ENCODE measurements at places on chromosomes 13 and 19.

DNA sequence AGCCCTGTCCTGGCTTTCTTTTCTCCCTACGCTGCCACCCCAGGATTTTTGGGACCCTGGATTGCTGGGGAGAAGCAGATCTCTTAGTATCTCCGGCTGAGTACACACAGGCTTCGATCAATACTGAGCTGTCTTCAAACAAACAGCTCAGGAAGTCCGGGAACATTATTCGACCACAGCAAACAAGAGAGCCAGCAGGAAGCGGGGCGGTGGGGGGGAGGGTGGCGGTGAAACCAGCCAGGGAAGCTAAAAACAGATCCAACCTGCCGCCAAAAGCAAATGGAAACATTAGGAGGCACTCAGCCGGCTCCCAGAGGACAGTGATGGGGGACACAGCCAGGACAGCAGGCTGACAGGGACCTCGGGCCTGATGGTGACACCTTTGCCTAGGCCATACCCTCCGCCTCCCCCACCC is 12.2 kb upstream of the BCAM start:
- no peak for DNase-seq

DNA sequence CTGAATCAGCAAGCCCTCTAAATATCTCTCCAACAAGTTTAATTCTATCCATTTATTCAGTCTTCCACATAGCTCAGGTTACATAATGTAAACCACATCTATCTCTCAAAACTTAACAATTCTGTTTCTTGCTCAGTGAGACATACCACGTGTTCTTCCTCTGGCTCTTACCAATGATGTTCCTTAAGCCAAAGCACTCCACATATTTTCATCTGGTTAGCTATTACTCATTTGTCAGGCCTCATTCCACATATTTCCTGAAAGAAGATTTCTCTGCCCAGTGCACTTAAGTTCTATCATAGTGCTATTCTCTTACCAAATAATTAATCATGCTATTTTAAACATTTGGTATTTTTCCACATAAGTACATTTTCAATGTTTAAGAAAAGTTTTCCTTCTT is 403.3 kb upstream of the ATXN8OS start:
- no peak for DNase-seq

DNA sequence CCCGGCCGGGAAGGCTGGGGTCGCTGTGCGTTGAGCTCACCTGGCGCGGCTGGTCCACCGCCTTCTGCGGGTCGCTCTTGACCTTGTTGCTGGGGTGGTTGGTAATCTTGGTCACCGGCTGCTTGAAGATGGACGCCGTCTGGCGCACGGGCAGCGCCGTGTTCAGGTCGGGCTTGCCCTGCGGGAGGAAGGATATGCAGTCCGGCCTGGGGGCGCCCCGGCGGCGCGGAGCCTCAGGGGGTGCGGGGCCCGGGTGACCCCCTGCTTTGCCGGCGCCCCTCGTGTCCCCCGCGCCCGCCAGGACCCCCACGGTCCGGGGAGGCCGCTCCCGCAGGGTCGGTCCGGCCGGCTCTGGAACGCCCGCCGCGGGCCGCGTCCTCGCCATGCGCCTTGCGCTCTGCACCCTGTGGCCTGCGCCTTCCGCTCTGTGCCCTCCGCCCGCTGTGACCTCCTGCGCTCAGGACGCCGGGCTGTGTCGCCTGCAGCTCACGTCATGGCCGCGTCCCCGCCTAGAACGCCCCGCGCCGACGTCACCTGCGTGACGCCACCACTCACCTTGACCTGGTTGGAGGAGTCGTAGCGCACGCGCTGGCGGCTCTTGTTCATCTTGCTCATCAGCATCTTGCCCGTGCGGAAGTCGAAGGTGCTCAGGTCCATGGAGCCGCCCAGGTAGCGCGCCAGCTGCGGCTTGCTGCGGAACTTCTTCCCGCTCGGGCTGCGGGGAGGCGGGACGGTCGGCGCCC is 8.0 kb downstream of the MBD3 start:
- DNase-seq = no peak

- DNase-seq = no peak
Observed at GRCh38 chr13:110475550-110476219, 85.8 kb downstream of the RAB20 start.

- no peak for DNase-seq
Observed at GRCh38 chr13:34263681-34264080, 445.7 kb downstream of the RFC3 start.

DNA sequence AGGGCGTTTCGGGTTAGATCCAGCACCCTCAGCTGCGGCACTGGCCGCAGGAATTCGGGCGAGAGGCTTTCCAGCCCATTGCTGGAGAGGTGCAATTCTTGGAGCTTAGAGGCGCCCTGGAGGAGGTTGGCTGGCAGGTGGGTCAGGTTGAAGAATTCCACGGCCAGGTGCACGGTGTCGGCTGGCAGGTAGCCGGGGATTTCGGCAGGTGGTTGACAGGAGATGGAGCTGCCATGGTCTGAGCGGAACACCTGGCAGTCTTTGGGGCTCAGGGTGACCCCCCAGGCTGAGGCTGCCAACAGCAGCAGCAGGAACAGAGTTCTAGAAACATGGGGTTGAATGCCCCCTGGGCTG is 1.3 kb downstream of the LRG1 start:
- no peak for DNase-seq

- DNase-seq = no peak
Observed at GRCh38 chr19:35204799-35205732, 23.5 kb downstream of the FAM187B start.

- DNase-seq = no peak
Observed at GRCh38 chr13:26964278-26965250, 204.0 kb upstream of the GPR12 start.

DNA sequence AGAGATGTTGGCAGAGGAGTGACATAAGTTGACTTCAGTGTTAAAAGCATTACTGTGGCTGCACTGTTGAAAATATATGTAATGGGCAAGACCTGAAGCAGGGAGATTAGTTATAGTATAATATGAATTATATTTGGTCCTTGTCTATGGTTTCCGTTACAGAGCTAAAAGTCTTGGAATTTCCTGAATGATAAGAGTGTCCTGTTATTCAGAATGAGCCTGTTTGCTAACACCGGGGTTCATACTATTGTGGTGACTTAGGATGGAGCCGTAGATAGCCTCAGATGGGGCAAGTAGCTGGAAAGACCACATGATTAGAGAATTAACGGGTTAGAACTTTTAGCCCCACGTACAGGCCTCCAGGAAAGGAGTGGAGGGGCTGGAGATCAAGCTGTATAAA is 5.7 kb downstream of the USPL1 start:
- DNase-seq = no peak

DNA sequence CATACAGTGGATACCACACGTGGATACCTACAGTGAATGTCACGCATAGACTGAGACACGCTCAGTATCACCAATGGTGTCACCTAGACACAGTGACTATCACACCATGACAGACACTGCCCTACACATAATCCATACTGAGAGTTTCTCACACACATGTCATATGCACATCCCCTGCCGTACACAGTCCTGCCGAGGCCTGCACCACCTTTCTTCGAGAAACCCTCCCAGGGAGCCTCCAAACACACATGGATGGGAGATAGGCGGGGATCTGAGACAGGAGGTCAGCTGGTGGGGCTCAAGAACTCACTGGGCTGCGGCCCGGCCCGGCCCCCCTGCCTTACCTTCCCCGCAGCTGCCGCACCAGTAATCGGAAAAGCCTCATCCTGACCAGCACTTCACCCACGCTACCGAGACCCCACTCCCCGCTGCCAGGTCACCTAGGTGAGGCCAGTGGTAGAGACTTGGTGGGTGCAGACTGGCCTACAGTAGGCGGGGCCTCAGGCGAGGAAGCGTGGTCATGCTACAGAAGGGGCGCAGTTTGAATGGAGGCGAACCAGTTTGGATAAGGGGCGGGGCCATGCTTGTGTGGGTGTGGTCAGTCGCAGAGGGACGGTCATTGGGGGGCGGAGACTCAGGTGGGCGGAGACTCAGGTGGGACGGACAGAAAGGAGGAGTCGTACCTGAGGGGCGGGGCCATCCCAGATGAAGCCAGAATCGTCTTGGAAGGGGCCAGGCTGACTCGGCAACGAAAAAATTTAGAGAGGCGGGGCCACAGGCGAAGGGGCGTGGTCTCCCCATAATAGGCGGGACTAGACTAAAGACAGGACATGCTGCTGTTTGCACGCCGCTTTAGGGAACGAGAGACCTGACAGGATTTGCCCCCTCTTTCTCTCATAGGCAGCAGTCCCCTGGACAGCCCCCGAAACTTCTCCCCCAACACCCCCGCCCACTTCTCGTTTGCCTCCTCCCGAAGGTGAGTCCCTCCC is 2.1 kb downstream of the MAST1 start:
- no peak for DNase-seq

DNA sequence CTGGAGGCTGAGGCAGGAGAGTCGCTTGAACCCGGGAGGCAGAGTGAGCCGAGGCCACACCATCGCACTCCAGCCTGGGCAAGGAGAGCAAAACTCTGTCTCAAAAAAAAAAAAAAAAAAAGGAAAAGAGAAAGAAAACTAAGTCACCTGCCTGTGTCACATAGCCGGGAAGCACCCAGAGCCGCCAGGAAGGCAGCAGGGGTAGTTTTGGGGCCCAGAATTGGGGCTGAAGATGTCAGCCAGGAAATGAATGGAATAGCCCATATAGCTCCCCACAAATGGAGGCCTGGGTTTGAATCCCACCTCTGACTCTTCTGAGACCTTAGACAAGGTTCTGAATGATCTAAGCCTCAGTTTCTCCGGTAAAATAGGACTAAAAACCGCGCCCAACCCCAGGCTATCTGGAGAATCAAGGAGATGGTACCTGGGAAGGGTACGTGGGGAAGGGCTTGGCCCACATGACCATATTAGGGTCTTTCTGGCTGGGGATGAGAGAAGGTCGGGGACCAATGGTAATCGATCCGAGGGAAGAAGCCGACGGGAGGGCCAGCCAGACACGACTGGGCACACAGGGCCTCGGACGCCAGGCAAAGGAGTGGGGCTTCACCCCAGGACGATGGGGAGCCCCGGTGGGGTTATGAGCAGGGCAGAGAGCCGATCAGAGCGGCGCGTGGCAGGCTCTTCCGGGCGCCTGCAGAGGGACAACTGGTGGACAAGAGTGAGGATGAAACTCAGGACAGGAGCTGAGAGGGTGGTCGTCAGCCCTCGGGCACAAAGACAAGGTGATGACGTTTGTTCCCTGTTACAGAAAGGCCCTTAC is 14.4 kb downstream of the CCDC124 start:
- DNase-seq = no peak

DNA sequence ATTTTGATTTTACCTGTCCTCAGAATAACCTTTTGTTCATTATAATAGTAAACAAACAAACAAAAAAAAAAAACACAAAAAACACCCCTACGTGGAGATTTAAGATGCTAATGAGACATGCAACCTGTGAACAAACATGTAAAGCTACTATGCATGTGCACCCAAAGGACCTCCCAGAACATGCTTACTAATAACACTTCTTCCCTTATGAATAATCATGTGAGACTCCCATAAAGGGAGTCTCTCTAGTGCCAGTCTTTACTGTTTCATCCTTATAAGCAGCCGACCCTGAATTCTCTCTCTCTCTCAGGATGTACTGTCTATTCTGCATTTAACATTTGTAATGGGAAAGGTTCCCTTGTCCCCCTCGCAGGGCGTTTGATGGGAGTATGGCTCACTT is 1051.1 kb downstream of the PCDH17 start:
- DNase-seq = no peak

GRCh38 chr13:101845245-101846020 is 393.0 kb downstream of the ITGBL1 start:
- DNase-seq = no peak

DNA sequence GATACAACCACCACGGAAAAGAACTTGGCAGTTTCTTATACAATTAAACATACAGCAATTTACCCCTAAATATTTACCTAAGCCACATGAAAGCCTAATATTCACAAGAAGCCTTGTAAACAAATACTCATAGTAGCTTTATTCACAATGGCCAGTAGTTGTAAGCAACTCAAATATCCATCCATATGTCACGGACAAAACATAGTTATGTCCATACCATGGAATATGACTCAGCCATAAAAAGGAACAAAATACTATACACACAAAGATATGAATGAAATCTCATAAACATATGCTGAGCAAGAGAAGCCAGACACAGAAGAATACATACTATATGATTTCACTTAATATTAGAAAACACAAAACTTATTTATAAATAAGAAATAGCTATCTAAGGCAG is 12.9 kb downstream of the PSPC1 start:
- DNase-seq = no peak

DNA sequence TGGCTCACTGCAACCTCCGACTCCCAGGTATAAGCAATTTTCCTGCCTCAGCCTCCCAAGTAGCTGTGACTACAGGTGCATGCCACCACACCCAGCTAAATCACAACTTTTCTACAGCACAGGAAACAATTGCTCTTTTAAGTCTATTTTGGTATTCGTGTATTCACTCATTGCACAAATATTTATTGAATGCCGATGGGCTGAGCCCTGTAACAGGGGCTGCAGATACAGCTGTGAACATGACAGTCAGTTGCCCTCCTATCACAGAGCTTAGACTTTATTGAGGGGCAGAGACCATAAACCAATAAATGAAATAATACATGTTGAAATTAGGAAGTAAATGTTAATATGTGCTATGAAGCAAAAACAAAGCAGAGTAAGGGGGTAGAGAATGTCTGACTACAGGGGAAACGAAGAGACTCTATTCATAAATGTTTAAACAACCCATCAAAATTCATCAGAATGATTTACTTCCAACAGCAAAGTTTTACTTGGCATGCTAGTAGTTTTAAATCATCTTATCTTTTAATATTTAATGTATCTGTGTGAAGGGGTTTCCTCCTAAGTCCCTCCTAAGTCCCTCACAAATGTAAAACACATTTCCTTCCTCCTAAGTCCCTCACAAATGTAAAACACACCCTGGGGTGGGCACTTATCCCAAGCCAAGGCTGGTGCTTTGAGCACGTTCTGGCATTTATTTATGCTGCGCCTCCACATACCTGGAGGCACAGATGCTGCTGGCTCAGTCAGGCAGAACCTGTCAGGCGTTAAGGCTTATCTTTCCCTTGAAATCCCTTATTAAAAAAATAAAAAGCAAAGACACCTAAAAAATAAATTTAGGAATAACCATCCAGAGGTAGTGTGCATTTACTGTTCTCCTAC is 140.8 kb downstream of the MIPEP start:
- no peak for DNase-seq

DNA sequence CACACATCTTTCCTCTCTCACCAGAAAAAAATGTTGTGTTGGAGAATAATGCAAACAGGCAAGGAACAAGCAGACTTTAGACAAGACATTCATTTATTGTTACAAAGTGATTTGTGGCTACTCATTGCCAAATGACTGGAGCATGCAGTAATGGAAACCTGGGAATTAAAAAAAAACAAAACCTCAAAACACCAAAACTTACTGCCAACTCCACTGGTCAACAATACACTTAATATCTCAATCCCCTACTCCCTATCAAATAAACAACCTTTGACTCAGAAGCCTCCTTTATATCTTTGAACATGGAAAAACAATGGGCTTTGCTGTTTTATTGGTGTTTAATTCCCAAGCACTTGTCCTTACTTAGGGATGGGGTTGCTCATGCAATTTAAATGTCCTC is 112.8 kb downstream of the POSTN start:
- DNase-seq = no peak

GRCh38 chr13:62512194-62513141 is 1096.8 kb upstream of the PCDH20 start:
- no peak for DNase-seq

All from activated T-helper 1 cell treated with Interleukin-2 at 50 U/mL for 16 hours (primary cell).